Left lung (tissue), 14 donors: ENCODE measurements at places on chromosomes 2 and 18. TPM values are rescaled to one million over a fixed set of nuclear protein-coding genes. Genes with fewer than 3 reads are reported as not detected.

- DNase-seq, result no peak
Measured at GRCh38 chr2:199342334-199342733, 115.4 kb downstream of the SATB2 start.

DNA sequence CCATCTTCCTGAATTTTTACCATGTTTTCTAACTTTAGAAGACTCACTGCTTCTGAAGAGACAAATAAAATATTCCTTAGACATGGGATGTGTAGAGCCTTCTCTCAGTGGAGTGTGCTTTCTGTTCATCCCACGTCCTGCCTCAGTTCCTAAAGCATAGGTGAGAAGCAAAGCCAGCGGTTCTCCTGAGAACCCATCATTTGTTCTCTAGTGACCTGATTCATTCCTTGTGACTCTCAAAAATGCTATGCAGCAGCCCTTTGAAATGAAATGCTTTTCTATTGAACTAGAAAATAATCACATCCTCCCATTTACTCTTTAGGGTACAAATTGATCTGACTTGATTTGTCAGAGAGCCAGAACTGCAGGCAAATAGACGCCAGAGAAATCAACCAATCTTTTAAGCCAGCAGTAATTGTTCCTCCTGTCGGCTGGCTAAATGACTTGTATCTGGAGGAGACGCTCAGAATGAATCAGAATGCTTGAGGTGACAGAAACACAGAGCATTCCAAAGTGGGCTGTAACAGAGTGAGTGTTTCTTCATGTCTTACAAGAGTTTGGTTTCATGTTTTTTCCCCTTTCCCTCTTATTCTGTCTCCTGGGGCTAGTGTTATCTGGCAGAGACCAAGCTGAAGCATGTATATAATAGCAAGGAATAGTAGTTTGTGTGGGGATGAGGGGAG is 81.3 kb upstream of the TMEM178A start:
- no peak for DNase-seq

DNA sequence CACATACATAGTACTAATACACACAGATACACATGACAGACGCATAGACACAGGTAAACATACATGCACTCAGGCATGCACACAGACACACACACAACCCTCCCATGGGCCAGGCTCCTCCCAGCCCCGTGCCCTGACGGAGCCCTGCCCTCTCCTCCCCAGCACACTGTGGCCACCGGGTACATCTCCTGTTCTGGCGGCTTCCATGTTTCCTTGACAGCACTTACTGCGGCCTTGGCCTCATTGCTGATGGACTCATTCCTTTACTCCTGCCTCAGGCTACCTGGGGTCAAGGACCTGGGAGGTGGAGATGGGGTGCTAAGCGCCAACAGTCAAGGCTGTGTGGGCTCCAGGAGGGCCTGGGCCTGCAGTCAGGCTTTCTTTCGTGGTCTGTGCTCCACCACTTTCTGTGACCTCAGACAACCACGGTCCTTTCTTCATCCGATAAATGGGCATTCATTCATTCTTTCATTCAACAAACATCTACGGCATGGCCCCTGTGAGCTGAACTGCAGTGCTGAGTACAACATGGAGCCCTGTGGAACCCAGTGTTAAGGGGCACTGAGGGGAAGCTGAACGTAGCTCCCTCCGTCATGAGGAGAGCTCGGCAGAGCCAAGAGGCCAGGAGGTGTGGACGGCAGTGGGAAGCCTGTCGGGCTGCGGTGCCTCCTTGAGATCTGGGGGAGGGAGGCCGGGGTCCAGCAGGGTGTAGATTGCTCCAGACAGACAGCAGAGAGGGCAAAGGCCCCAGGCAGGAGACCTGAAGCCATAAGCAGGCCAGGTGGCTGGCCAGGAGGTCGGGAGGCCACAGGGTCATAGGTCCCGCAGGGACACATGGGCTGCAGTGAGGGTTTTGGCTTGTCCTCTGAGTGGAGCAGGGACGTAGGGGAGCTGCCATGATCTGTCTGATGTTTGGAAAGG is 190.4 kb upstream of the HDAC4 start:
- no peak for DNase-seq

- DNase-seq, result no peak
Measured at GRCh38 chr2:157891643-157892041, 15.5 kb upstream of the ACVR1 start.

The HOXD11 gene
- not detected for total RNA-seq

DNA sequence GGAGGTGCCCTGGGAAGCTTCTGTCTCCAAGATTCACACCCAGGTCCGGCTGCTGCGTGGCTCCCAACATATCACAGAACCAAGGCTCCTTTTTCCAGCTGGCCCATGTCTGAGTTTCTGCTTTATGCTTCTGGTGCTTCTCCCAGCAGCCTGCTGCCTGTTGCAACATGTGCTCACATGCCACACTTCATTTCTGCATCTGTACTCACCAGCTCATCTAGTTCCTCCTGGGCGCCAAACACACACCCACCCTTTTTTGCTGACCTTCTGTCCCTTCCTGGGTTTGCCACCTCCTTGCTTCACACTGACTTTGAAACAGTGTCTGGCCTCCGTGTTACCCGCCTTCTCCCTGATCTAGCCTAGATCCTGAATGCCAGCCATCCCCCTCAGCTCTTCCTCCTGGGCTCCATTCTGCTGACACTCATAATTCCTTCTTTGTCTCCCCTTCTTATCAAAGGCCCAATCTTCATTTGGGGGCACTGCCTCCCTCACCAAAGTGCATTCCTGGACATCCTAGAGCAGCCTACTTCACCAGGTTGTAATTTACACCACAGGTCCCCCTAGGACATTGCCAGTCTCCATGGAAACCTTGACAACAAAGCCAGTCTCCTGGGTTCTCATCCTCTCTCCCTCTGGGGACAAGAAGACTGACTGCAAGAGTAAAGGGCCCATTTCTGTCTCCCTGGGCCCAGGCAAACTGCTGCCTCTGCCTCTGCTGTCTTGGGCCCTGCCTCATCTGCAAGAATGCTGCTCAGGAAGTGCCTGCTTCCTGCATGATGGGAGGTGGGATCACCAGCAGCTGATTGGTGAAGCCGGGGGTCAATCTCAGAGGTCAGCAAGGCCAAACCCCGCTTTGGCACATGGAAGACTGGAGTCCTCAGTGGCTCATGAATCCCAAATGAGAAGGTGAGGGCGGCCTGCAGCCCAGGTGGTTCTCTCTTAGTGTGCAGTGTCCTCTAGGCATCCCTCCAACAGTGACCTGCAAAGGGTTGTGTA is 13.9 kb upstream of the PROM2 start:
- DNase-seq, result peak; percentile 34

The CLEC4F gene
- 0.20 TPM for total RNA-seq

DNA sequence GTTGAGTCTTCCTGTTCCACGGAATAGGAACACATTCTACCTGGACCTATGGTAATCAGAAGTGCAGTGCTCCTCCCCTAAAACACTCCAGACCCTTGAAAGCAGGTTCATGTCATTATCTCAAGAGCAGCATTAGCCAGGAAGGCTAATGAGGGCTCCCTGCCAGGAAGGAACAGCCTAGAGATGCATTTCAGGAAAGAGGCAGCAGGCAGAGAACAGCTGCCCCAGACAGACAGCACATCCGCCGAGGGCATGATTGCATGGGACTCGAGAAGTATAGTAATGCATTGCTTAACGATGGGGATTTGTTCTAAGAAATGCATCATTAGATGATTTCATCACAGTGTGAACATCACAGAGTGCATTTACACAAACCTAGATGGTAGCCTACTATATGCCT is 171.5 kb downstream of the ALK start:
- DNase-seq, result no peak

GRCh38 chr2:1682181-1682440 is 62.2 kb downstream of the PXDN start:
- DNase-seq, result no peak

DNA sequence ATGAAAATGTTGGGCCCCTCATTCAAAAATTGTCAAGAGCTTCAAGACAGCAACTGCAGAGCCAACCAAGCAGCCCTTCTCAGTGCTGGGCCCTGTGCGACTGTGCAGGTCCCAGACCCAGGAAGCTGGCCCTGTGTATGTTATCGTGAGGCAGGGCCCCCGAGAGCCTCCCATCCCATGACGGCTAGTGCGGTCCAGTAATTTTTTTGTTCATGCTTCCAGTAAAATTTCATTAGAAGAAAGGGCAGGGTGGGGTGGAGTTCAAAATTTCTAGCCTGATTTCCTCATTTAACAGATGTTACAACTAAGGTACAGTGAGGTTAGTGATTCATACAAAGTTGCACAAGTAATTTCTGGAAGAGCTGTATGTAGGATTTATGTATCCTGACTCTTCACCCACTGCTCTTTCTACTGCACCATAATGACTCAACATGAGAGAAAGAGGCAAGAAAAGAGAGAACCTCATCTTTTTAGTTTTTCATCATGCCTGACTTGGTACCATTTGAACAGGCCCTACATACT is 105.5 kb downstream of the ZEB2 start:
- DNase-seq, result no peak

The MC2R gene
- total RNA-seq, result not detected

GRCh38 chr2:242044313-242044590 is 174.7 kb downstream of the RTP5 start:
- no peak for DNase-seq

- DNase-seq, result no peak
Measured at GRCh38 chr2:203694191-203694590, 12.2 kb upstream of the CD28 start.

DNA sequence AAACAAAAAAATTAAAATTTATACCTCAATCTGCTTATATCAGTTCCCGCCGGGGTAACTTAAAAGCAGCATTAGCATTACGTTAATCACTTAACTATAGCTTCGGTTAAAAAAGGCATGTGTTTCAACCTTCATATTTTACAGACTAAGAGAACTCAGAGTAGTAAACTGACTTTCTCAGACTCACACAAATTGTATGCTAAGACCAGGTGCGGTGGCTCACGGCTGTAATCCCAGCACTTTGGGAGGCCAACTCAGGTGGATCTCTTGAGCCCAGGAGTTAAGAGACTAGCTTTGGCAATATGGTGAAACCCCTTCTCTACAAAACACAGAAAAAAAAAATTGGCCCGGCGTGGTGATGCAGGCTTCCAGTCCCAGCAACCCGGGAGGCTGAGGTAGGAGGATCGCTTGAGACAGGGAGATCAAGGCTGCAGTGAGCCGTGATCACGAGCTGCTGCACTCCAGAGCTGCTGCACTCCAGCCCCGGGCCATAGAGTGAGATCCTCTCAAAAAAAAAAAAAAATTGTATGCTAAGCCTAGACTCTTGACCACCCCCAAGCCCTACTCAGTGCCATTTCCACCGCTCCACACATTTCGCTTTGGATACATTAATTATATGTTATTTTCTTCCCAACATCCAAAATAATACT is 2.4 kb downstream of the HNRNPLL start:
- no peak for DNase-seq

DNA sequence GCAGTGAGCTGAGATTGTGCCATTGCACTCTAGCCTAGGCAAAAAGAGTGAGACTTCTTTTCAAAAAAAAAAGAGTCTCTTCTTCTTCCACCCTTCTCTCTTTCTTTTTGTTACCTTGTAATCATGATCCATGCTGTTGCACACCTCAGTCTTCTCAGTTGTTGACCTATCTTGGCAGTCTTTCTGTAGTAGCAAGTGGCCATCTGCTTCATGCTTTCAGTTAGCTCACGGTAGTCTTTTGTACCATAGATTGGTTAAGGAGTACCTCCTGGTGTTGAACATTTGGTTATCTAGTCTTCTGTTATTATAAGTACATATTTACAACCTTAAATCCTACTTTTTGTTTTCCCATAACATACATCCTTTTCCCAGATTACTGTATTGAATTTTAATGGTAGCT is 3.1 kb downstream of the GORASP2 start:
- no peak for DNase-seq

- no peak for DNase-seq
Measured at GRCh38 chr2:48792030-48792429, 36.5 kb upstream of the LHCGR start.

DNA sequence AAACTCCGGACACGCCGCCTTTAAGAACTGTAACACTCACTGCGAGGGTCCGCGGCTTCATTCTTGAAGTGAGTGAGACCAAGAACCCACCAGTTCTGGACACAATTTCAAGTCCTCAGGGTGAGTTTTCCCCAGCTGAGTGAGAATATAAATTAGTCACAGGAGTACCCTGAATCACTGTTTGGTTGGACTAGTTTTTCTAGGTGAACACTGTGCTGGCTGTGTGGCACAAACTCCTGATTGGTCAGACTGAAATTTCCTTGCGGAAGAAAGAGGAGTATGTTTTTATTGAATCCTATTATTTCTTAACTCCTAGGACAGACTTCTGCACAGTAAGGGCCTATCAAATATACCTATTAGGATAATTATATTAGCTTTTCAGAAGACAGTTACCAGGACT is 288.1 kb upstream of the UBE2E3 start:
- DNase-seq, result no peak

- peak; percentile 93 for DNase-seq
Measured at GRCh38 chr2:28406276-28407096, 13.8 kb downstream of the FOSL2 start.

The B4GALT6 gene
- 4.6 TPM for total RNA-seq

DNA sequence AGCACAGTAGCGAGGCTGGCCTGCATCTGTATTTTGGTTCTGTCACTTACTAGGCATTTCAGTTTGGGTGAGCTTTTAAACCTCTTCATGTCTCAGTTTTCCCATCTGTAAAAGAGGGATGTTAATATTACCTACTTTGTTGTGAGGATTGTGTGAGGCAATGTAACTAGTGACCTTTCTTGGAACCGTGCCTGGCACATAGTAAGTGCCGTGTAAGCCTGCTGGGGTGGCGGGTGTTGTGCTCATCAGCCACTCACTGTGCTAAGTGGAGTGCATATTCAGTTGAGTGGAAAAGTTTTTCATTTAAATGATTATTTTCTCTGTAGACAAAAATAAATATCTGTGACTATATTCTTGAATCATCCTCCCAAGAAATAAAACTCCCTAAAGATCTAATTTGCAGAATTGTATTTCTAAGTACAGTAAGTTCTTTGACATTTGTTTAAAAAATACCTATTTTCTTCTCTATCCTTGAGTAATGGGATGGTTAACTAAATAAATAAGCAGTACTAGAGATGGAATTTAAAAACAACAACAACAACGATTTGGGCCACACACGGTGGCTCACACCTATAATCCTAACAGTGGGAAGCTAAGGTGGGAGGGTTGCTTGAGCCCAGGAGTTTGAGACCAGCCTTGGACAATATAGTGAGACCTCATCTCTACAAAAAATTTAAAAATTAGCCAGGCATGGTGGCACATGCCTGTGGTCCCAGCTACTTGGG is 56.7 kb downstream of the MALT1 start:
- DNase-seq, result no peak

The ANKRD30B gene
- not detected for total RNA-seq

GRCh38 chr2:229914171-229914570 is 7.6 kb downstream of the TRIP12 start:
- DNase-seq, result no peak

The OSGEPL1 gene
- total RNA-seq, result 7.2 TPM

GRCh38 chr2:64989982-64990614 is 899 bp downstream of the SLC1A4 start:
- no peak for DNase-seq
